Memory B cell (primary cell): ENCODE measurements at places on chromosomes 5 and 9.

GRCh38 chr9:25891527-25891926 lies 213.3 kb upstream of the TUSC1 start:
- DNase-seq = no peak

GRCh38 chr9:82930116-82930515 lies 132.8 kb downstream of the RASEF start:
- DNase-seq = no peak

GRCh38 chr9:100499460-100499859 lies 26.5 kb downstream of the TMEFF1 start:
- DNase-seq = no peak

- DNase-seq = no peak
Measured at GRCh38 chr5:135367076-135367475, 32.0 kb downstream of the MACROH2A1 start.

GRCh38 chr5:137264573-137264972 lies 234.6 kb downstream of the SPOCK1 start:
- no peak for DNase-seq
